GM12864 (cell line): ENCODE measurements at places on chromosomes 11 and 22.

GRCh38 chr11:68763926-68764657, 12.8 kb upstream of the TESMIN start:
- DNase-seq: no peak

DNA sequence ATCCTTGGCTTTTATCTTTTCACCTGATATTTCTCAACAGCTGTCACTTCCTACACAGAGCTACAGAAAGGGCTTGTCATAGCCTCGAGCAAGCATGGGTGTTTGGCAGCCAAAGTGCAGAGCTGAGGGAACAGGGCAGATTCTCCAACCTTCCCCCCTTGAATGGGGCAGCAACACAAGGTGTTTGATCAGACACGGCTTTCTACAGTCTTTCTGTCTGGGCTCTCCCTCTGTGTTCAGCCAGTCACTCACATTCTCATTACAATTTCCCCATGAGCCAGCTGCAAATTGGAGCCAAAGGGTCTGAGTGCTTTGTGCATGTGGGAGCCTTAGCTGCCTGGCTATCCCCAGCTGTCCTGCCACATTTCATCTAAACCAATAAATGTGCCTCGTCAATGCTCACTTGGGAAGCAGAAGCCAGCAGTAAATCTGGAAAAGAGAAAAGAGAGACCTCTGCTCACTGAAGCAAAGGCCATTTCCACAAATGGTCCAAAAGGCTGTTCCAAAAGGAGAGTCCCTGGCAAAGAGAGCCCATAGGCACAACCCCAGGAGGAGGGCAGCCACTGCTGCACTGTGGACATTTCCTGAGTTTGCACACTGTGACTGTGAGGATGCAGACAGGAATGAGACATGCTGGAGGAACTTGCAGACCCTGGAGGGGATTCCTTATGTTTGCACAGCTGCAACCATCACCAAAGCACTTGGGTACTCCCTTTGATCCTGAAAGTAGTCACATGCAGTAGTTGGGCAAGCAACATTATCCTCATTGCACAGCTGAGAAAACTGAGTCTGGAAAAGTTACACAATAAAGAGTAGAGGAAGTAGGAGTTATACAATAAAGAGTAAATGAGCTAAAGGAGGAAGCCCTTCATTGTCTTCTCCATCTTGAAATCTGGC, 186.8 kb downstream of the FAM181B start:
- DNase-seq: no peak

DNA sequence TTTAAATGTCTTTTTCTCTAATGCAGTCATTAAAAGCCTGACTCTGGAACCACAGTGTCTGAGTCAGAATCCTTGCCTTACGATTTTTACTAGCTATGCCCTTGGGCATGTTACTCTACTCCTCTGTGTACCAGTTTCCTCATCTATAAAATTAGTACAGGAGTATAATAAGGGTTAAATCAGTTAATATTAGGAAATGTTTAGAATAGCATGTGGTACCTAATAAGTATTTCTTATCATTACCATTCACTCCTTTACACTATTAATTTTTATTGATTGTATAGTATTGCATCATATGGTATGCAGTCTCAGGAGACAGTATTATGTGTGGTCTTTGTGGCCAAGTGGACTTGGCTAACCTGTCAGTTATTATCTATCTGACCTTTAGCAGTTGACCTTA, 68.2 kb downstream of the METTL15 start:
- no peak for DNase-seq

- no peak for DNase-seq
Observed at GRCh38 chr11:118057251-118058145, 19.4 kb upstream of the TMPRSS4 start.

GRCh38 chr11:129323896-129324502, 51.6 kb upstream of the BARX2 start:
- no peak for DNase-seq

DNA sequence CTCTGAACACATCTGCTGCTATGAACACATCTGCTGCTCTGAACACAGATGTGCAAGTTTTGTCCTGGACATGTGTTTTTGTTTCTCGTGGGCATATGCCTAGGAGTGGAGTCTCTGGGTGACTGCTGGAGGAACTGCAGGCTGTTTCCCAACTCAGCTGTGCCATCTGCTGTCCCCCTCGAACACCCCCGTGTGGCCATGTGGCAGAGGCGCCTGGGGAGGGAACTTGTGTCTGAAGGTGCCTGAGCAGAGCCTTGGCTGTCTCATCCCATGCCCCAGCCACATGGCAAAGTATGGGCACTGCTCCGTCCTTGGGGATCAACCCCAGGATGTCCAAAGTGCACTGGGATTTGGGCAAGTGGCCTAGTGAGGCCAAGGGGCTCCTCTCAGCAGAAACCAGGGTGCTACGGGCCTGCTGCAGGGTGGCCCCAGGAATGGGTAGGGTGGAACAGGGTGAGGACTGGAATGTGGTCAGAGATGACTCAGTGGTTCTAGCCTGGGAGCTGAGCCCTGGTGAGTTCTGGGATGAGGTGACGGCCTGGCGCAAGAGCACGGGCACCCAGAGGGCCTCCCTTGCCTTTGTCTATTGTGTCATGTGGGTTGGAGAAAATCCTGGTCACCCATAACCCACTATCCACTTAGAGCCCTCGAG, 14.7 kb downstream of the GATD1 start:
- no peak for DNase-seq

DNA sequence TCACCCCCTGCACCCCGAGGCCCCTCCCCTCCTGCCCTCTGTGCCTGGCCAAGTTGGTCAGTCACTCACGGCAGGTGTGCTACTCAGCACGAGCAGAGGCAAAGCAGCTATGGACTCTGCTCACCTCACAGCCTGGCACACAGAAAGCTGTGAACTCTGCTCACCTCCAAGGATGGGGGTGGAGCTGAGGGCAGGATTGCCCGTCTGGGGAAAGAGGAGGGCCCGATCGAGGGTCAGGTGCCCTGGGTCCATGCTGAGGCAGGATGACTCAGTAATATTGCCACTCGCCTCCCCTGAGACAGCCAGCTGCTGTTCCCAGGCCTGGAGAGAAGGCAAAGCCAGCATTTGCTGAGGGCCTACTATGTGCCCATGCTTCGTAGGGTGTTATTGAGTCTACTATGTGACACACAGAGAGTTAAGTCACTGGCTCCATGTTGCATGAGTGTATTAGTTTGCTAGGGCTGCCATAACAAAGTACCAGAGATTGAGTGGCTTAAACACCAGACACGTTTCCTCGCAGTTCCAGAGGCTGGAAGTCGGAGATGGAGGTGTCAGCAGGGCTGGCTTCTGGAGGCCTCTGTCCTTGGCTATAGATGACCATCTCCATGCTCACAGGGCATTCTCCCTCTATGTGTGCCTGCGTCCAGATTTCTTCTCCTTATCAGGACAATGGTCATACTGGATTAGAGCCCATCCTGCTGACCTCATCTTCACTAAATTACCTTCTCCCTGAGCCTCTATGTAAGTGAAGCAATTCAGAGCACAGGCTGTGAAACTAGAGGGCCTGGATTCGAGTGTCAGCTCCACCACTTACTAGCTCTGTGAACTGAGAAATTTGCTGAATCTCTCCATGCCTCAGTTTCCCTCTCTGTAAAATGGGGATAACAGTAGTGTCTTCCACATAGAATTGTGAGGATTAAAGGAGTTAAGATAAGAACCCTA, 13.2 kb upstream of the TSKU start:
- DNase-seq: no peak

DNA sequence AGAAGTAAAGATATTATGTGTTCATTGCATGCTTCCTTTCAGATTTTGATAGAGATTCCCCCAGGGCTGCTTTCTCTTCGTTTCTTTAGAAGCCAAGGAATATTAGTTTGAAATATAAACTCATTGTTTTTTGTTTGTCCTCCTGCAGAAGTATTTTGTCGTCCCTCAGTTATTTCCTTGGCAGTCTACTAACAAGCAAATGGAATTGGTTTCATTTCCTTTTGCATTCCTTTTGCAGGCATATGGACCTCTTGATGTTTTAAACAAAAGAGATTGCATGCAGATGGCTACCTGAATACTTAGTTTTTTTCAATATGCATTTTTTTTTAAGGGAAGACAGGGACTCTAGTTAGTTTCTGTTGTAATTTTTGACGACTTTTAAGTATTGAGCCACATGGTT, 62.2 kb downstream of the BCL2L13 start:
- DNase-seq: no peak

DNA sequence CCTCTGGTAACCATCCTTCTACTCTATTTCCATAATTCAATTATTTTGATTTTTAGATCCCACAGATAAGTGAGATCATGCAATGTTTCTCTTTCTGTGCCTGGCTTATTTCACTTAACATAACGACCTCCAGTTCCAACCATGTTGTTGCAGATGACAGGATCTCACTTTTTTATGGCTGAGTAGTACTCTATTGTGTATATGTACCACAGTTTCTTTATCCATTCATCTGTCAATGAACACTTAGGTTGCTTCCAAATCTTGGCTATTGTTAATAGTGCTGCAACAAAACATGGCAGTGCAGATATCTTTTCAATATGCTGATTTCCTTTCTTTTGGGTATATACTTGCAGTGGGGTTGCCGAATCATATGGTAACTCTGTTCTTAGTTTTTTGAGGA, 286.4 kb upstream of the C11orf87 start:
- no peak for DNase-seq

DNA sequence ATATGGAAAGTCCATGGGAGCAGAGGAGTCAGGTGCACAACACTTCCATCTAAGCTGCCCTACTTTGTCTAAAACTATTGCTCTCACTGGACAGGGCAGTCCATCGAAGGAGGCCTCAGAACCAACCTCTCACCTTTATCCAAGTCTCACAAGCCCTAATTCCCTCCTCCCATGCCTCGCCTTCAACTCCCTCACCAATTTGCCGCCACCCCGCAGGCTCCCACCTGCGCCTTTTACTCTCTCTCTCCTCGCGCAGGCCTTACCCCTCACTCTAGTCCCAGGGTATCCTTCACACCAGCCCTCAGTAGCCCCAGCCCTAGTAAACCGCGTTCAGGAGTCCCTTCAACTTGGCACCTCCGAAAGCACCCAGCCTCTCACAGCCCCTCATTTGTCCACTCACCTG, 451 bp downstream of the FHIP1B start:
- DNase-seq: no peak

DNA sequence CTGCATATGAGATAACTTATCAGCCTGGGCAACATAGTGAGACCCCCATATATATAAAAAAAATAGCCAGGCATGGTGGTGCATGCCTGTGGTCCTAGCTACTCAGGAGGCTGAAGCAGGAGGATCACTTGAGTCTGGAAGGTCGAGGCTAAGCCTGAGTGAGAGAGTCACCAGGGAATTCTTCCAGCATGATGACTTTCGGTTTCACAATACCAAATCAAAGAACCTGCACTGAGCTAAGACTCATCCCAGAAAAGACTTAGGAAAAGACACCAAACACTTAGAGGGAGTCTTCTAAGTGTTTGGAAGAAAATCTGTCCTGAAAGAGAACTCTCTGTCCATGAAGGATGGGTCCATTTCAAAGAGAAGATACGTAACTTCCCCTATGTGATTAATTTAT, 12.7 kb downstream of the STK33 start:
- DNase-seq: no peak

GRCh38 chr22:19407649-19408606, 23.6 kb downstream of the HIRA start:
- no peak for DNase-seq

GRCh38 chr11:82680252-82680651, 53.4 kb downstream of the FAM181B start:
- no peak for DNase-seq

DNA sequence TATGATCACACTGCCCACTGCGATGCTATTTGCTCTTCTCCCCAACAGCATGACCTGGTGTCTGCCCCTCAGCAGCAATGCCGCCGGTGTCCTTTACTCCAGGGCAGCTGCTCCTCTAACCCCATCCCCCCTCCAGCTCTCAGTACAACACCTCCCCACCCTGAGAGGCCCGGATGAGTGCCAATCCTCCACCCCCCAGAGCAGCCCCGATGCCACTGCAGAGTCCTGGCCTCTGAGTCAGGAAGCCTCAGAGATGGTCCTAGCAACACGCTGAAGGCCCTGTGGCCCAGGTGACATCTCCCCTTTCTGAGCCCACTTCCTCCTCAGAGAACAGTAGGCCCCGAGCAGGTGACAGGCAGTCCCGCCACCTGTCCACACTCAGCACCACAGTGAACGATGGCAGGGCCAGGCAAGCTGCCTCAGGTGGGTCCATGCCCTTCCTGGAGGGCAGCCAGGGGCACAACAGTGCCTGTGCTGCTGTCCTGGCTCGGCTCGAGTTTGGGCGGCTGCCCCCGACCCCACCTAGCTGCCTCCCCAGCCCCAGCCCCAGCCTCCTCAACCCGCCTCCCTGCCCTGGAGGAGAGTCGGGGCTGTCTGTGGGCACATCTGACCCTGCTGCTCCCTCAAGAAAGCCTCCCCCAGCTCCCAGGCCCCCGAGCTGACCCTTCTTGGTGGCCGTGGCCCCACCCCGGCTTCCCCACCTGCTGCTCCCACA, 3.9 kb upstream of the NDUFS8 start:
- no peak for DNase-seq

DNA sequence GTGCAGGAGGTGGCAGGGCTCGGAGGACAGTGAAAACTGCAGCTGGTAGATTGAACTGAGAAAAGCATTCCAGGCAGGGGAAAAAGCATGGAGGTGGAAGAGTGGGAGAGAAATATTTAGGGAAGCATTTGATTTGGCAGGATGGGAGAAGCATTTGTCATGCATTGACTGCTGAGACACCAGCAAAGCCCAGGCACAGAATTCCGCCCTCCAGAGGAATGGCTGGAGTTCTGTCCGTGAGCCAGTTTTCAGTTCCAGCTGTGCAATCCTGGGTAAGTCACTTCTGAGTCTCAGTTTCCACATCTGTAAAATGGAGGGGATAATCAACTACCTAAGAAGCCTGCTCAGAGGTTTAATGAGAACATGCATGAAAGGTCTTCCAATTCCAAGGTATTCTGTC, 4.3 kb upstream of the TSKU start:
- no peak for DNase-seq

GRCh38 chr11:84799112-84799511, 828.0 kb downstream of the DLG2 start:
- no peak for DNase-seq
